Neural crest cell (in vitro differentiated cells): ENCODE measurements at places on chromosomes 12 and 14.

GRCh38 chr12:123907726-123908476, 64.7 kb downstream of the CCDC92 start:
- DNase-seq: no peak

DNA sequence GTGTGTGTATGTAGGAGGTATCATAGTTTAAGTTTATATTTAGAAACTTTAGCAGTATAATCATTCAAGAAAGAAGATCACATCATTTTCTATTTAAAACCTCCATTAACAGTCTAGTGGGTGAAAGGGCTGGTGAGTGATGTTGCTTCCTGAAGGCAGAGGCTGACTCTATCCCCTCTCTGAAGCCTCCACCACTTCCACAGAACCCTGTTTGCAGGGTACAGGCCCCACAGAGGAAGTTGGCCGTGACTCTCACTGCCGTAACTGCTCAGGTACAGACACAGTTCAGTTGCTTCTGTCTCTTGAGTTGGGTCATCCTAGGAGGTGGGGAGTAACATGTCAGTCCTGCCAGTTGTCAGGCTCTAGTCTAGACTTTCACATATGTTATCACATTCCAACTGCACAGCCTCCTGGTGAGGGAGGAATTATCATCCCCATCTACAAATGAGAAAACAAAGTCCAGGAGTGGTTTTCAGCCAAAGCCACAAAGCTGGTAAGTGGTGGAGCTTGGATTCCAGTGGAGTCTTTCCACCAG, 31.5 kb downstream of the CFL2 start:
- DNase-seq: no peak

DNA sequence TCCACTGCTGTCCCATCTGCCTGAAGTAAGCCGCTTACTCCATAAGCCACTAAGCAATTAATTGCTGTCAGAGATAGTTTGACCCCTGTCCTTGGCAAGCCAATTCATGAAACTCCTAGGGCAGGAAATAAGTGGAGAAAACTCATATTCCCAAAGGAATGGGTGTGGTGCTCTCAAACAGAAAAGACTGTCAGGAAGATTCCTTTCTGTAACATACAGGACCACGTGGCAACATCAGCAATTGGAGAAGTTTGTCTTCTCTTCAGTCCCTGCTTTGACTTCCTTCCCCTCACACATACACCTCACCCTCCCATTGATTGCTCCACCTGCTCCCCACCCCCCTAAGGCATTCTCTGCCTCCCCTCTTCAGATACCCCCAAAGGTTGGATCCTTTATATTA, 36.2 kb upstream of the MDM1 start:
- DNase-seq: no peak

DNA sequence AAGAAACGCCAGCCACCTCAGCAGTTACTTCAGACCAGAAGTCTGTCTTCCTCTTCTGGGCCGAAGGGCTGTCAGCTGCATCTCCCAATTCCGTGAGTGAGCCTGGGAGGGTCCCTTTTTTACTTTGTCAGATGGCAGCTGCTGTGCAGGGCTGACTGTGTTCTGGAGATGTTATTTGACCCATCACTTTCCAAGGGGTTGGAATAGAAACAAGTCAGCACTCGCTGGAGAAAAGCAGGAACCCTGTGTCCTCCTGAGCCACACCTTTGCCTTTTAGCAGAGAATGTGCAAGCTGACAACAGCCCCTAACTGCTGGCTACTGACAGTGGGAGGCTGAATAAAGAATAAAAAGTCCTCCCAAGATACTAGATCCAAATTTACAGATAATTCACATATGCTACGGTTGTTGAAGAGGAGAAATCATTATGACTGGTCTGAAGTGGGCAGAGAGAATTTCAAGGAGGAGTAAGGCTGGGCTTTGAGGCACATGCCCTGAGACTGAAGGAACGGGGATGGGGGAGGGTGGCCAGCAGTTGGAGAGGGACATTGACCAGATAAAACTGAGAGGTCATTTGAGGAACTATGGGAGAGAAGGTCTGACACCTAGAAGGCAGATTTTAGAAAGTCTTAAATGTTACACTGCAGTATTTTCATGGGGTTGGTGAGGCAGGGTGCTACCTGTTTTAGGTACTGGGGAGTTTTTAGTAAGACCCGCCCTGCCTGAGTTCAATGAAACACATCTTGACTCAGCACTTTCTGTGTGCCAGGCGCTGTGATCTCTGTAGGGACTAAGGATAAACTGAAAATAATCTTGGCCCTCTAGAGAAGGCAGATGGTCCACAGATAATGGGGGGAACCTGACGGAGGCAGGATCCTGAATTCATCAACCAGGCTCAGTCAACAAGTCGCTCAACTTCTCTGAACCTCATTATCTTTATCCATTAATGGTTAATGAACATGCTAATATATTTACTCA, 27.4 kb downstream of the FAM234B start:
- DNase-seq: no peak

DNA sequence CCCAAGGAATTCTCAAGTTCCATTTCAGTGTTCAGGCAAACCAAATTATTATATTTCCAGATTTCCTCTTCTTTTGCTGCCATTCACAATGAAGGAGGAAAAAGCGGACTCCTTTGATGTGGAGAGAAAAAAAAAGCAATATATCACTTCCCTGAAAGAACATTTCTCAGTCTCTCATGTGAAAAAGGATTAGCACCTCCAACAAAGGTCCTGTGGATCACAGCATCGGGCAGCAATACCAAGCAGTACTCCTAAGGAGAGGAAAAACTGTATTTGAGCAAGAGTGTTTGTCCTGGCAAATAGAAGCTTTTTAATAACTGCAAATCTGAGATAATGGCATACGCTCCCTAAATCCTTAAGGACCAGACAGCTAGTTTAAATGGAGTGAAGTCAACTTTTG, 93.9 kb upstream of the RFX4 start:
- no peak for DNase-seq

DNA sequence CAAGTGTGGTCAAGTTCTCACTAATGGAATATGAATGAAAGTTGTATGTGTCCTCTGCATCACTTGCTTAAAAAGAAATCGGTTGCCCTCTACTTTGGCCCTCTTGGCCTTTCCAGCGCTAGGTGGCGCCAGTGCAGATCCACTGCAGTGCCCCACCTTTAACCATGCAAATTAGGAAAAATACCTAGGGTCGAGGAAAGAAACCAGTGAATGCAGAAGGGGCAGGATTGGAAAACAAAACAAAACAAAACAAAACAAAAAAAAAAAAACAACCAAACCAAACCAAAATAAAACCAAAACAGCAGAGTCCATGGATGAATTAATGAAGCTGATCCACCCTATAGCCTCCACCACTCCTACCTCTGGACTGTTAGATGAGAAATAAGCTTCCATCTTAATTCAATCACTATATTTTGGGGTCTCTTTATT, 12.9 kb upstream of the NEMF start:
- peak; percentile 79 for DNase-seq

DNA sequence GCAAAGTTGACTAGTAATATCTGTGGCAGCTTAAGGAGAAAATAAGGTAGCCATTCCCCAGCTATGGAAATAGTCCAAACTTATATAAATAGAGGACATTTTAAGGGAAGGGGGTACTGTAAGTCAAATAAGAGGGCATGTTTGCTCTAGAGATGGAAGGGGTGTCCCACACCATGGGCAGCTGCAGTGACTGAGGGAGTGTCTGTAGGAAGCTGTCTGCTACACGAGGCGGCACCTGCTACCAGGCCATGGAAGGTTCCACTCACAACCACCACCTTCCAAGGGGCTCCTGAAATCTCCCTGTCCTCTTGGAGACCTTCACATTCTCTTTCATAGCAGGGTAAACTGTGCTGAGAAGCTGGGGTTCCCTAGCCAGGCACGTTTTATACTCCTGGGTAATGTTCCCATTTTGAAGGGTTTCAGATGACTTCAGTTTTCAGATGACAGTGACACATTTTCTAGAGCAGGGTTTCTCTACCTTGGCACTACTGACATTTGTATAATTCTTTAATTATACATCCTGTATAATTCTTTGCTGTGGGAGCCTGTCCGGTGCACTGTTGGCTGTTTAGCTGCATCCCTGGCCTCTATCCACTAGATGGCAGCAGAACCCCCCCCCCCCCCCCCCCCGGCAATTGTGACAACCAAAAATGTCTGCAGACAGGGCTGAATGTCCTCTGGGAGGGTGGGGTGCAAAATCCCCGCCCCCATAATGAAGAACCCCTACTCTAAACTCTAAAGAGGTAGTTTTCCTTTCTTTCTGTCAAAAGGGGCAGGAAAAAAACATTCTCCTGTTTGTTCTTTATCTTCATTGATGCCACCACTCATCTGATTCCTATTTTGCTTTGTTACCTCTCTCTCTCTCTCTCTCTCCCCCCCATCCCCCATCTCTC, 11.6 kb upstream of the SMCO2 start:
- DNase-seq: peak; percentile 9

GRCh38 chr14:24279301-24280186, 8.1 kb upstream of the RABGGTA start:
- no peak for DNase-seq

- no peak for DNase-seq
Observed at GRCh38 chr12:124071075-124071443, 98.0 kb downstream of the ZNF664 start.

DNA sequence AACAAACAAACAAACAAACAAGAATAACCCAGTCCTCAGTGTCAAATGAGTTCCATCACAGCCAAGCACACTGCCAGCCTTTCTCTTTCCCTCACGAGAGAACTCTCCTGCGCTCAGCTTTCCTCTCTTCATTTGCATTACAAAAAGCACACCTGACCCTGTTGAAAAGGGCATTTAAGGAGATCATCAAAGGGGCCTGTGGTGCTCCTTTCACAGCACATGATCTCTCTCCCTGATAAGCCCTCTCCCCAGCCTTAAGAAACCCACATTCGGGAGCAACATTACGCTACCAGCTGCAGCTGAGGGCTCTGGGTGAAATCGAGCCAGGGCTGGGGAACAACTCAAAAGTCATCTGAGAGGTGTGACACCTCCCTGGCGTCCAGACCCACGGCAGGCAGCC, 165.6 kb upstream of the TMCC3 start:
- DNase-seq: no peak

GRCh38 chr14:64775081-64775777, 71.0 kb downstream of the PLEKHG3 start:
- DNase-seq: no peak
